ENCODE measurements at places on chromosomes 6 and 20.

DNA sequence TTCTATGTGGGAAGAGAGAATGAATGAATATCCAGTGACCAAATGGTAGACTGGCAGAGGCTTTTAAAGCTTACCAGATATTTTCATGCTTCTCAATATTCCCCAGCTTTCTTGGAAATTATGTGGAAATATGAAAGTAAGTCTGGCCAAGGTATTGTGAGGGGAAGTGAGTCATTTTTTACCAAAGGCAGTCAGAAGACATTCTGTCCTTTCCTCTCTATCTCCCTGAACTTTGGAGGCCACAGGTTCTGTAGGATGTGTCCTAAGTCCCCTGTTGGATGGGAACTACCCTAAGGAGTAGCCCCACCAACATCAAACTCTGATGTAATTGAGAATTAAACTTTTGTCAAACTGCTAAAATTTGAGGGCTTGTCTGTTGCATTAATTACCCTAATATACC lies 593.8 kb upstream of the NRSN1 start:
- DNase-seq = no peak

GRCh38 chr6:136383268-136383937 lies 93.8 kb upstream of the BCLAF1 start:
- no peak for DNase-seq

DNA sequence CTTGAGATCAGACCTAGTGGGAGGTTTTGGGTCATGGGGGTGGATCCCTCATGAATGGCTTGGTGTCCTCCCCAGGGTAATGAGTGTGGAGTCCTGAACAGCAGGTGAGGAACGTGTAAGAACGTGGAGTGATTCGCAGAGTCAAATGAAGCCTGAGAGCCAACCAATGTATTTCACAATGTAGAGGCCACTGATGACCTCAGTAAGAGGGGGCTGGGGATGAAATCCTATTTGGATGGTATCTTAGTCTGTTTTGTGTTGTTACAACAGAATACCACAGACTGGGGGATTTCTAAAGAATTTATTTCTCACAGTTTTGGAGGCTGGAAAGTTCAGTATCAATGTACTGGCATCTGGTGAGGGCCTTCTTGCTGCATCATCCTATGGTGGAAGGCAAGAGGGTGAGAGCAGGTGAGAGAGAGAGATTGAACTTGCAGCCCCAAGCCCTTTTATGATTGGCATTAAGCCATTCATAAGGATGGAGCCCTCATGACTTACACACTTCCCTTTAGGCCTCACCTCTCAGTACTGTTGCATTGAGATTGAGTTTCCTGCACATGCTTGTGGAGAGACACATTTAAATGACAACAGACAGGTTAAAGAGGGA lies 47.3 kb upstream of the HIVEP1 start:
- DNase-seq = no peak

- DNase-seq = no peak
Measured at GRCh38 chr6:127206531-127207095, 60.1 kb upstream of the RNF146 start.

- no peak for DNase-seq
Measured at GRCh38 chr20:48106428-48106827, 321.1 kb upstream of the SULF2 start.

DNA sequence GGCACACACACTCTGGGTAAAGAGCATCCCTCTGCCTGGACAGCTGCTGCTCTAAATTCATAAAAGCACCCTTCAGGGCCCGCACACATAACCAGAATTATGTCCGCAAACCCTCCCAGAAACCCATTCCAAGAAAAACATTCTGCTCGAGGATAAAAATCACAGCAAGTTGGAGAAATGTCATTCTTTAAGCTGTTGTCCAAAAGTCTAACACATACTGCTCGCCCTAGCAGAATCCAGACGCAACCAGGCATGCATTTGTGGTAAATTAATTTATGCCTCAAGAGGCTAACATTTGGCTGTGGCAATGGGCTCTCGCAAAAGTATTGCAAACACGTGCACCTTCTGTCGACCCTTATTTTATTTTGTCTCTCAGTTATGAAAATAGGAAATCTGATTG lies 116.1 kb upstream of the INSM1 start:
- no peak for DNase-seq

GRCh38 chr20:51757226-51757625 lies 11.0 kb downstream of the ATP9A start:
- DNase-seq = no peak

- DNase-seq = no peak
Measured at GRCh38 chr20:41064377-41064776, 35.8 kb downstream of the TOP1 start.

- DNase-seq = no peak
Measured at GRCh38 chr6:21199262-21199661, 394.3 kb upstream of the SOX4 start.

DNA sequence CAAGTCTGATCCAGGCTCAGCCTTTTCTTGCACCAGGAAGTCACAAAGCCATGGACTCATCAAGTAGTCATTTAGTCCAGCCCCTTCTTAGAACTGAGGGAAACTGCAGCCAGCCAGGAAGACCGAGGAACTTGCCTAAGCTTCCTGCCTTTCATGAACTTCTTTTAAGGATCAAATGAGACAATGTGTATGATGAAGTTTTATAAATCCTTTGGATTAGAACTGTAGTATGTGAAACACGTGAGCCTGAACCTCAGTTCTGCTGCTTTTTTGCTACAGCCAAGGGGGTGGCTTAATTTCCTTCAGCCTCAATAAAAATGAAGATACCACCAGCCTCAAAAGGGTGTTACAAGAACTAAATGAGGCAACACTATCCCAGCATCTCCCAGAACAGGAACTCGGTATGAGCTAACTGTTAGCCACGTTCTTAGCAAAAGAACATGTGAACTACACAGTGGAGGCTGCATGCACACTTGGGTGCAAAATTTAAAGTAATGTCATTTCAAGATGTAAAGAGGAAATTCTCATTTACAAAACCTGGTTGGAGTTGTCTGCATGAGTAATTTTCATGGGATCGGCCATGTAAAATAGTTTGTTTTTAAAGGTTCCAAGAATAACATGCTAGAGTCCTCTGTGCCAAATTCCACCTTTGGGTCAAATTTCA lies 76.0 kb upstream of the TBC1D7 start:
- DNase-seq = no peak
